ENCODE measurements at places on chromosomes 1 and 21. TPM values are rescaled to one million over a fixed set of nuclear protein-coding genes. Genes with fewer than 3 reads are reported as not detected.
A peak's percentile ranks its signal among the peaks of the same experiment; 100 is the strongest.

OLIG2 gene
- not detected for total RNA-seq

ERICH3 gene
- not detected for total RNA-seq

FHAD1 gene
- not detected for total RNA-seq

BSND gene
- total RNA-seq: not detected

CLDN17 gene
- not detected for total RNA-seq

KRTAP19-4 gene
- total RNA-seq: not detected

DNA sequence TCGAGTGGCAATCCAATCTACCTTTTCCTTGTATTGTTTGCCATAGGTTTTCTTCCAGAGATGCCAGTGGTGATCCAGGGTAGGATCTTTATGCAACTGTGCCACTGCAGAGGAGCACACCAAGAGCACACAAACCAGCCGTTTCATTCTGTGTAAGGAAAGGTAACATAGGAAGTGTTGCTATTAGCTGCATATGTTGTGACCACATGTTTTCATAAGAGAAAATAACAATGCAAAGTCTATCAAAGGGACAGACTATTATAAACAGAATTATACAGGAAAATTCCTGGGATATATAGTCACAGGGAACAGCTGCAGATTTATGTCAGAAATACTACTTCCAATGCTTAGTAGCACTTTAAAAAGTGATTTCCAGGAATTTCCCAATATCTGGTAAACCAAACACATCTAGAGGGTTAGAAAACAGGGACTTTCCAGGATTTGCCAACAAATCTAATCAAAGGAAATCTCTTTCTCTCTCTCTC, 919 bp downstream of the CTSS start:
- peak; percentile 97 for DNase-seq

DNA sequence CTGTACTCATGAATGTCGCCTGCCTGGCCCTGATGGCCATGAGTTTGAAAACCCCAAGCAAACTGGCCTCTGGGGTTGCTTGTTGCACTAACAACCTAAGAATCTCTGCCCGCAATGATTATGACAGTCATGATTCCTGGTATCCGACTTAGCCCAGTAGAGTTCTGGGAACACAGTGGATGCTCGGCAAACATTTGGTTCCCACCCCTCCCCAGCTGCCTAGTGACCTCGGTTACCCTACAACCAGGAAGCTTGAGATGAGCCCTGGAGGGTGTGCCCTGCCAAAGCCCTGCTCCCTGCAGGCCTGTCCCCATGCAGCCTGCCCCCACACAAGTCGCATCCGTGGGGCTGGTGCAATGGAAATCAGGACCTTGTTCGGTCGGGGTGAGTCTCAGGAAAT, 76.0 kb upstream of the ZBTB40 start:
- DNase-seq: no peak

DNA sequence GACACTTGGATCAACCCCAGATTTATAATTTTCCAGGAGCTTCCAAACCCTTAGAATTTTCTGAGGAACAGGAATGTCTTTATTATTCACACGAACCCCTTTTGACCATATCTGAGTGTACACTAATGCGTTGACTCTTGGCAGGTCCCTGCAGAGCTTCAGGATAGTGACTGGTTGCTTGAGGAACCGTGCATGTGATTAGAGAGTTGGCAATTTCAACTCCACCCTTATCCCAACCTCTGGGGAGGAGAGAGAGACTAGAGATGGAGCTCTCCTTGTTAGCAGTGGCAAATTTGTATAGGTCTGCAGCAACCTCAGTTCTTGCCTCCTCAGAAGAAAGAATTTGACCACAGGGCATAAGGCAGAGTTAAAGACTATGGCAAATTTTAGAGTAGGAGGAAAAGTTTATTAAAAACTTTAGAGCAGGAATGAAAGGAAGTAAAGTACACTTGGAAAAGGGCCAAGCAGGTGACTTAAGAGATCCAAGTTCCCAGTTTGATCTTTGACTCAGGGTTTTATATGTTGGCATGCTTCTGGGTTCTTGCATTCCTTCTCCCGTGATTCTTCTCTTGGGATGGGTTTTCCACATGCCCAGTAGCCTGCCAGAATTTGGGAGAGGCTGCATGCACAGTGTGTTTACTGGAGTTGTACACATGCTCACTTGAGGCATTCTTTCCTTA, 93.8 kb upstream of the ETV3 start:
- DNase-seq: no peak

DNA sequence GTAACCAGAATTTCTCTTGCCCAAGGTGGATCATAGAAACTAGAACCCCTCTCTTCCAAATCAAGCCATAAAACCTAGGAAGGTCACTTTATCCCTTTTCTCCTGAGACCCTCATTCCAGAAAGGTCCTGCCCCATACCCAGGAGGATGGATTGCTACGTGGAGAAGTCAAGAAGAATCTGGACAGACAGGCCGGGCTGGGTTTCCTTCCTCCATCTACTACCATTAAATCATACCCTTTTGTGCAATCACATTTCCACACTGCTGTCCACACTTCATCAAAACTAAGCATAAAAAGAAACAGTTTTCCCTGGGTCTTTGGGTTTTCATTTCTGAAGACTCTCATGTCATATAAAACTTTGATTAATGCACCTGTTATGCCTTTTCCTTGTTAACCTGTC, 65.4 kb downstream of the C21orf91 start:
- no peak for DNase-seq

DNA sequence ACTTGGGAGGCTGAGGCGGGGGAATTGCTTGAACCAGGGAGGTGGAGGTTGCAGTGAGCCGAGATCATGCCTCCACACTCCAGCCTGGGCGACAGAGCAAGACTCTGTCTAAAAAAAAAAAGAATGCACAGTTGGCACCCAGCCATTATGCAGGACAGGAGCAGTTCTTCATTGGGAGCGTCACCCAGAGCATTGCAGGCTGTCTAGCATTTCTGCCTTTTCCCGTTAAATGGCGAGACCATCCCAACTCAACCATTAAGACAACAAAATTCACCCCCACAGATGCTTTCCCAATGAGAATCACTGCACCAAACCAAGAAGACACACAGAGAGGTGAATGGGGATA, 105.8 kb downstream of the EDEM3 start:
- no peak for DNase-seq

DNA sequence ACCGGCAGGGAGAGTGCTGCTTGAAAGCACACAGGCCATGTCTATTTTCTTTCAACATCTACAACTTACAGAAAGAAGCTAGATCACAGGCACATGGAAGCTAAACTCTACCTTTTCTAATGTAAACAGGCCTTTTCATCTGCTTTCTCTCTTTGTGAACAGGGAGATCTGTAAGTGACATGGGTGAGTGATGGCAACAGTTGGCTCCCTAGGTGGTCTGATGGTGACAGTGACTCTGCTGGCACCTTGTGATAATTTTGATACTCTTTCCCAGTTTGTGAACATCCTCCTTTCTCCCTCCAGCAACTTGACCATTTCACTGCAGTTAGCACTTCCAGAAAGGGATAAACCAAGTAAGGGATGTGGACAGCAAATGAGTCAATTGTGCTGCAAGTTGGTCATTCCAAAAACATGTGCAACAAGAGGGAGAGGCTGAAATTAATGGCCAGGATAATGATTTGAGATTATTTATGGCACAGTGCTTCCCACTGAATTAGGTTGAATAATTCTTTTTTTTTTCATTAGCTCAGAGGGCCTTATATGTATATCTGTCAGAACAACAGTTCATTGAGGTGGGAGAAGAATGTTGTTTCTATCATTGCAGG, 89.5 kb downstream of the XCL2 start:
- DNase-seq: peak; percentile 66

DNA sequence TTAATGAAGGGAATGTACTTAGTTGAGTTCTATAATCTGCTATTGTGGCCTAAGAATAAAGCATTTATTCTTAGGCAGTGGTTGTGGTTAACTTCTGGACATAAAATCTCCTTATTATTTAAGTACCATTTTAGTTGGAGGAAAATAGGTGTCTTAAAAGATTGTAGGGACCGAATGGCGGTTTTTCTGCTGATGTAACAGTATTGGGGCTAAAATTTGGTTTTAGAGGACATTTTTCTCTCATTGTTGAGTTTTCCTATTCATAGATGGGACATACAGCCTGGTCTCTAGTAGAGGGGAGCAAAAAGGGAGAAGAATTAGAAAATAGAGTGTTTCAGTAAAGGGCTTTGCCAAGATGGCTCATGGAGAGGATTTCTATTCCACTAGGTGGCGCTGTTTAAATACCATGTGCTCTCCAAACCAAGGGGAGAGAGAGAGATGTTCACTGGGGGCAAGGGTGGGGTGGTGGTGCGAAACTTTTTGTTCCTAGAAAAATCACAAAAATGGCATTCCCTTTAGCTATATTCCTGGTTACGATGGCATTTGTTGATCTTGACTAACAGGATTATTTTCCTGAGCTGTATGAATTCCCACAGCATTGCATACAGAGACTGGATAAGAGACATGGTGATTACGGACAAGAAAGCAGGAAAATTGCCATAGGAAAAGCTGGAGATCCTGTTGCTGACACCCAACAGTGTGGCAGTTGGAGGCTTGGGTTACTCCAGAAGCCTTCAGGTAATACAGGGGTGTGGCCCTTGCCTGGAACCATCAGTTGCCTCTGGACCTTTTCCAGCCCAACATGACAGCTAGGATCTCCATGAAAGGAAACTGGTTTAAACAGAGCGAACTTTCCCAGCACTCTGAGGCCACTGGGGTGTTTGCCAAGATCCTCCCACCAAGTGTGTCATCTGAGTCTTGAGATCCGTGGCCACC, 18.2 kb upstream of the FCGR2A start:
- peak; percentile 74 for DNase-seq

- DNase-seq: no peak
These were observed 692.0 kb downstream of the NCAM2 start for GRCh38 chr21:21690068-21690665.

DNA sequence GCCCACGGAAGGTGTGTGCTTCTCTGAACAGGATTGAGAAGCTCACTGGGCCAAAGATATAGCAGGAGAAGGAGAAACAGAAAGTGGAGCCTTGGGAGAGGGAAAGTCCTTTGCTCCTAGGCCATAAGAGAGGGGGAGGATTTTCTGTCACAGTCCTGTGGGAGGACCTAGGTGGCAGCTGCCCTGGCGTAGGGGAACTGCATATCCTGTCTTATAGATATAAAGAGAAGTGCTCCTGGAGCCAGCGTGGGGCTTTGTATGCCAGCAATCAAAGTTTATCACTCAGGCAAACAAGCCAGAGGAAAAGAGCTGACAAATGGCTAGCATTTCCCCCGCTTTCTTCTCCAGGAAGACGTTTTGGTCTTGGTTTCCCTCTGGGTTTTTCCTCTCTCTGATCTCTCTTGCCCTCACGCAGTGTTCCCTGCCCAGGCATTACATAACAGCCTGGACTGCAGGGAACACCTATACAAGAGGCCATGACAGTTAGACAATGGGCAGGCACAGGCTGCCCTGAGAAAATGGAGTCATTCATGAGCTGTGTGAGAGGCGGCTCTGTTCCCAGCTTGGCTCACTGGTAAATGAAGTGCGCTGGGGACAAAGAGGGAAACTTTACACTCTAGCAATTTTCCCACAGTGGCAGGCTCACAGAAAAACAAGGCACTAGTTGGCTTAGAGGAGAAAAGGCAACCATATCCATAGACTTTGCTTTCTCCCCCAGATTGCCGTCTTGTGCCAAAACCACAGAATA, 52.5 kb upstream of the ZNF648 start:
- no peak for DNase-seq

GRCh38 chr1:62384276-62385005, 52.4 kb upstream of the USP1 start:
- peak; percentile 86 for DNase-seq

DNA sequence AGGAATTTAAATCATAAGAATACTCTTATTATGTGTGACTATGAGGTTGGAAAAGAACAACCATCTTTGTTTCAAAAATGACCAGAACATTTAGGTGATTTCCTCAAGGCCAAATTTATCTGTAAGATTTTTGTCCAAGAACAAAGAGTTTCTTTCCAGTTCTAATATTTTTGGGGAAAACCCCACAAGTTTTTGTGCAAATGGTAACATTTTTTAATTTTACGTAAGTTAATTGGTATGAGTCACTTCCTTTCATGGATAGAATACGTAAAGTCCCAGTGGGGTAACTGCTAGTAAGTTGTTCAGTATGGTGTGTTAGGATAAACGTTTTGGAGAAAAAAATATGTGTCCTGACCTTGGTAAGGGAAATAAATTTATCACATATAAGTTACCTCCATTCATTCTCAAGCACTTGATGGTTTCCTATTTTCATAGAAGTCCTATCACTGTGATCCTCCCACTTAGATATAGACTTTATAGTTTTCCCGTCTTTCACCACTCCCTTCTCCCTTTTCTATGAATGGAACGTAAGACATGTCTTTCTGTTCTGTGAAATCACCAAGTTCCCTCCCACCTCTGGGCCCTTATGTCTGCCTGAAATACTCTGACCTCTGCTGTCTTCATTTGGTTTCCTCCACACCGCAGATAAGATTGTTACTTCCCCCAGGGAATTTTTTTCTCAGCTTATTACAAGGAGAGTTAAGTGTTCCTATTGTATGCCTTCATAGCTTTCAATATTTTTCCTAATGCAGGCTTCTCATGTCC, 34.9 kb upstream of the TSNAX start:
- DNase-seq: peak; percentile 45

DNA sequence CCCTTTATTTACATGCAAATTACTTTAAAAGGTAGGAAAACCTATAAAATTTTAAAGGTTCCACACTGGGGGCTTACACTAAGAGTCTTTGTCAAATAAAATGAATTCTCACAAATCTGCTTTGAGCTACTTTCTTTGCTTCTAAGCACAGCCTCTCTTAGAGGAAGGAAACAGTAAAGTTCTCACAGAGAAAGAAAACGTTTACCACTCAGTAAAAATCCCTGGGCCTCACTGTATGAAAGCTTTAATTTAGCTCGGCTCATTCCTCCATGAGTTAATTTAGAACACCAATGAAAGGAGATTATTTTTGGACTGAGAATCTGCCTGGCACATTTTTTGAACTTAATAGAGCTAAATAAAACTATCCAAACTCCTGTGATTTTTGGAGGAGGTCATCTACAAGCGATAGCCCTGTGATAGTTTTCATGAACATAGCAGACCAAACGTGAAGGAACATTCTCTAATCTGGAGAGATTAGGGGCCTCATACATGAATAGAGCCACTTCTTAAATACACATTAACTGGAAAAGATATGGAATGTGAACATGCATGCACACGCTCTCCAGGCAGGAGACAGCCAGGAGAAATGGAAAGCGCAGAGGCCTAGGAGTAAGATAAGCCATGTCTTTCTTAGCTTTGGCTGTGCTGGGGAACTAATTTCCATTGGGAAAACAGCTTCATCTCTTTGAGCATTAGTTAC, 32.8 kb downstream of the PRRX1 start:
- no peak for DNase-seq

DNA sequence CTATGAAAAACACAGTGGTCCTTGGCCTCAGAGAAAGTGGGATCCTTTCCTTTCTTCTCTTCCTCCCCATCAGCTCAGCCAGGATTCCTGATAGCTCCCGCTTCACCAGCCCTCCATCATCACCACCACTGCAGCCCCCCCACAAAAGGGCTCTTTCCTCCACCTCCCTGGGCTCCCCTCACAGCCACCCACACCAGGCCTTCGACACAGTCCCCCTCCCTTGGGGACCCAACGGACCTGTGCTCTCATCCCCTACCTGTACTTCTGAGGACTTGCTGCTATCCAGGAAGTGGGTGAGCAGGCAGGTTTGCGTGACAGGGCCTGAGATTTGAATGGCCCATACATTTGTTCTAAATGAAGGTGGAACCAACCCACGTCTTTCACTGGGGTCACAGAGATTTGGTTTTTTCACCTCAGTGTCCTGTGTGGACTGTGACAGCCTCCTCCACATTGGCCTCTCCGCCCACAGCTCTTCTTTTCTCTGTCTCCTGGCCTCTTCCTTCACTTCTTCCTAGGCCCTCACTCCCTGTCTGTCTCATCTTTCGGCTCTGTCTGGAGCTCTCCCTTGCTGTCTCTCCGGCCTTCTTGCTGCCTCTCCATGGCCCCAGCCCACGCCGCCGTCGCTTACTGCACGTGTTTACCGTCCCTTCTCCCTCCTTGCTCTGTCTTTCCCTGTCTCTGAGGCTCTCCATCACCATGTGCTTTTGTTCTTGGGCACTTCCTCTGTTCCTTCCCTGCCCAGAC, 238.6 kb downstream of the FOXD2 start:
- DNase-seq: no peak
